ENCODE measurements at places on chromosomes 5 and 9.

- DNase-seq, result no peak
These were observed 6.7 kb upstream of the PDE6A start for GRCh38 chr5:149951138-149951749.

- no peak for DNase-seq
These were observed 775.8 kb downstream of the EFNA5 start for GRCh38 chr5:106894964-106895363.

DNA sequence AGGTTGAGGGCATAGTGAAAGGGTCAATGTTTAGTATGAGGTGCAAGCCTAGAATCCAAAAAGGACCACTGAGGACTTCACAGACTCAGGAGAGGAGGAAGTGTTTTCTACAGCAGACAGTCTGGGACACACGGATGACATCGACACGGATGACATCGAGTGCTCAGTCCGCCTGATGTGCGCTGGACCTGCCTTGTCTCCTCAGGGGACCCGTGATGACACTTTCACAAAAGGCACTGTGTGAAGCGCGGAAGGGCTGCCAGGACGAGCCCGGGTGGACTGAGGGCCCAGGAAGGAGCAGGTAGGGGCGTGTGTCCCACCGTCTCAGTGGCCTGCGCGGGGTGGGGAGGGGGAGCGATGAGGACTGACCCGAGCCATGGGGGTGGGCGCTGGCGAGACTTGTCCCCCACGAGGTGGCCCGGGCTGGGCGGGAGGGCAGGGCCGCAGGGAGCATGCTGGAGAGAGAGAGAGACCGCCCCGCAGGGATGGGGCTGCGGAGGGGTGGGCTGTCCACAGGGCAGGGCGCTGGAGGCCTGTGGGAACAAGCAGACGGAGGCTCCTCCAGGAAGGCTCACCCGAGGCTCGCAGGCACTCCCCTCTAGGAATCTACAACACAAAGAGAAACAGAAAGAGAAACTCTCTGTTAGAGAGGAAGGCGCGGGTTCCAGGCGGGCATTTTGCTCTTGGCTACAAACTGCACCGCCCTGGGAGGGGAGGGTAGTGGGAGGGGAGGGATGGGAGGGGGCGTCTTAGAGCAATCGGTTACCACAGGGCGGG is 54.9 kb downstream of the USP20 start:
- DNase-seq, result no peak

GRCh38 chr5:82163452-82164175 is 114.5 kb downstream of the RPS23 start:
- no peak for DNase-seq

DNA sequence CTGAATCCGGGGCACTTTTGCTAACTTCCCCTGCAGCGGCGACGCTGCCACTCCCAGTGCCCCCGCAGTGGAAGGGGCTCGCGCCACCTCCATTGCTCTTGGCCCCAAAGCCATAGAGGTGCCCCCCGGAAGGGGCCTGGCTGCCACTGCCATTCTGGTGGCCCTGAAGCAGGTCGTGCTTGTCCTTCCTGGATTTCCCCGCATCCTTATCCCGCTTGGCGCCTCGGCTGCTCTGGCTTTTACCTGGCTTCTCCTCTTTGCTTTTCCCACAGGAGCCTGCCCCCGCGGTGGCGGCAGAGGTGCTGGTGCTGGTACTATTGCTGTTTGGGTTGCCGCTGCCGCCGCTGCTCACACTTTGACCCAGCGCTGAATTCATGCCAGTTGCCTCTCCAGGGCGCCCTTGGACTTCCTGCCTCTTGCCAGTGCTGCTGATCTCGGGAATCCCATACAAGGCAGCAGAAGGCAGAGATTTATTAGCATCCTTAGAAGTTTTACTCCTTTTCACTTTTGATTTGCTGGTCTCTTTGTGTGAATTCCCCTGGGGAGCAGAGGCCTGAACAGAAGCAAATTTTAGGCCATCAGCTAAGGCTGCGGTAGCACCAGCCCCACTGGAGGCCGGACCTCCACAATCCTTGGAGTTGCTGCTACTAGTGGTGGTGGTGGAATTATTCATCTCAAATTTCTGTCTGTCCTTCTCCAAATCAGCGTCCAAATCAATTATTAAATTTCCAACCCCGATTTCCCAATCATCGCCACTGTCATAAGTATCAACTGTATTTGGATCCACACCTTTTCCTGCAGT is 2.1 kb downstream of the ZNF608 start:
- peak; percentile 32 for DNase-seq

DNA sequence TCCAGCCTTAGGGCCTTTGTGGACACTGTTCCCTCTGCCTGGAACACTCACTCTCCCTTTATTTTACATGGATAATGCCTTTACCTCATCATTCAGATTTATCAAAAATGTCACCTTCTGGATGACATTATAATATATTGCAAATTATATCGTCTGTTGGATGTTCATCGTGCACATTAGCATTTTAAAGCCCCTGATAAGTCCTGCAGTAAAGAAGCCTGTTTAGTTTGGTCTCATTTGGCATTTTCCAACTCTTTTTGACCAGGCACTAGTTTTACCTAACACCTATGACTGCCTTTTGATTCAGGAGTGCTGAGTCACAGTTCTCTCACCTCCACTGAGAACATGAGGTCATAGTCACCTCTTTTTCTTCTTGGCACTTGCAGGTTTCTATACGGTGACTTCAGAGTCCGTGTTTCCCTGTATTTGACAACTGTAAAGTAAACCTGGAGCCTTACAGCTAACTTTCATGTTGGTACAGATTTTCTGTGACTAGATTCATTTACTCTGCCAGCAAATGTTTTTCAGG is 57.7 kb upstream of the STC2 start:
- no peak for DNase-seq

DNA sequence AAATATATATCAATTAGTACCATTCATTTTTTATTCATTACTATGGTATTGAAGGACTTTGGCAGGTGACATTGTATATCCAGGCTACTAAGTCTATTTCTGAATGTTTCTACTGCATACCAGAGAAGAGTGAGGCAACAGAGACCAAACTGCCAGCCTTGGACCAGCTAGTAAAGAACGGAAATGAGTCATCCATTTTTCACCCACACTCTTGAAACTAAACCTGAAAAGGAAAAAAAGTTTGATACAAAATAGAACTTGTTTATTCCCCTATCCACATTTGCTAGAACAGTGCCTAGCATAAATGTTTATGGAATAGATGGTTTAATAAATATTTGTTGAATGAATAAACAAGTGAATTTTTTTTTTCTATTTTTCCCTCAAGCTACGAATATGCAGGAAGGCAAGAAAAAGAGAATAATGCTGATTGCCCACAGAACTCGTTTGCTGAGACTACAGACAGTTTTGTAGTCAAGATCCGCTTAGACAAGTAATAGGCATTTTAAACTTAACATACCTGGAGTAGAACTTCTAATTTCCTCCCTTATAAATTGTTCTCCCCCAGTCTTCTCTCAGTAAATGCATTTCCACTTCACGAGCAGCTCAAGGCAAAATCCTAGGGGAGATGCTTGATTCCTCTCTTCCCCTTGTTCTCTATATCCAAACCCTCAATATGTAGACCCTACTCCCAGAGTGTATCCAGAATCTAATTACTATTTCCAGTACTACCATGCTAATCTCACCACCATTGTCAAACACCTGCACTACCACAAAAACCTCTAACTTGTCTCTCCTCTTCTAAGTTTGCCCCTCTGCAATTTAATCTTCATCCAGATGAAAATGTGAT is 146.2 kb upstream of the RASA1 start:
- DNase-seq, result no peak

GRCh38 chr9:119818726-119819435 is 449.6 kb upstream of the BRINP1 start:
- no peak for DNase-seq

- DNase-seq, result no peak
These were observed at the start of gene PAPPA for GRCh38 chr9:116153765-116154333. Gene PAPPA (plus strand): TSS chr9:116153791. CDS start chr9:116154173, 382 bp downstream.

DNA sequence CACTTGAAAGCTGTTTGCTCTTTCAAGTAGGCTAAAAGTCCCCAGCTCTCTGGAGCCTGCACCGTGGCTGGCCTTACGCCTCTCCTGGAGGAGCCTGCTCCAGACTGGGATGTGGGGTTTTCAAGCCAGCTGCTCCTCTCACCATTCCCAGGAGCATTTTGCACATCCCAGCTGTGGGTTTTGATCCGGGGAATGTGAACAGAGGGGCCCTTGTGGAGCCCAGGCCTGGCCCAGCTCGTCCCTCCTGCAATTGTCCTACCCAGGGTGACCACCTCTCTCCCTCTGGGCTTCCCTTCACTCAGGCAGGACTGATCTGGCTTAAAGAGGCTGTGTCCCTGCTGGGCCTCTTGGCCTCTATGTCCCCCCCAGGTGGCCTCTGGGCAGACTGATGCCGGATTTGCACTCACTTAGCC is 32.5 kb upstream of the TIFAB start:
- DNase-seq, result no peak

GRCh38 chr9:91935805-91936514 is 14.1 kb downstream of the ROR2 start:
- no peak for DNase-seq

DNA sequence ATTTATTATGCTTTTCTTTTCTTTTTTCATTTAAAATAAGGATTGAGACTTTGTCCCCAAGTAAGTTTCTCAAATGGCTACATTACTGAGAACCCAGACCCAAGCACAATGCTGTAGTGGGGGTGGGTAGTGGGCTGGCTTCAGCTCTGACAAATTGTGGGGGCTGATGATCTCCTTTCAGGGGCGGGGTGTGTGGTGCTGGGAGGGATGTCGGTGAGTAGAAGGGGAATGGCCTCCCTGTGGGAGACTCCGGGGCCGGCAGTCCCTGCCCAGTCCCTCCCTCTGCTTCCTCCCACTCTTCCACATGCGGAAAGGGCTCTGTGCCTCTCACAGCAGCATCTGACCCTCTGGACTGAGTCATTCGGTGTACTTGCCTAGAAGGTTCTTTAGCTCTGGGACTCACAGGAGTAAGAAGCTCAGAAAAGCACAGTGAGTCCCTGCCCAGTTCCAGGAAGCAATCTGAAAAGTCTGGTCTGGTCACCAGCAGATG is 14.3 kb downstream of the CD180 start:
- DNase-seq, result no peak

GRCh38 chr9:125161284-125161918 is 18.1 kb upstream of the SCAI start:
- no peak for DNase-seq

DNA sequence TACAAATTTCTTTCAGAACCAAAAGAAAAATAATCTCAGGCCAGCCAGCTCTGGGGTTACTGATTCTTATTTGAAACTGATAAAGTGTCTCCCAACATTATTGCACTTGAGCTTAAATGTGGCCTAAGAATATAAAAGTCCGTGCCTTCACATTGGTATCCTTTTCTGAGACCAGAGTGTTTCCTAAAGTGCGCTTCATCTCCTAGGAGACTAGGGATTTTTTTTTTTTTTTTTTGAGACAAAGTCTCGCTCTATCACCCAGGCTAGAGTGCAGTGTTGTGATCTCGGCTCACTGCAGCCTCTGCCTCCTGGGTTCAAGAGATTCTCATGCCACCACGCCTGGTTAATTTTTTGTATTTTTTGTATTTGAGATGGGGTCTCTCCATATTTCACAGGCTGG is 23.6 kb upstream of the KCNIP1 start:
- DNase-seq, result no peak

GRCh38 chr5:160240350-160240749 is 11.0 kb downstream of the FABP6 start:
- DNase-seq, result no peak

- DNase-seq, result no peak
These were observed 362.0 kb downstream of the PRELID2 start for GRCh38 chr5:145473042-145473642.

DNA sequence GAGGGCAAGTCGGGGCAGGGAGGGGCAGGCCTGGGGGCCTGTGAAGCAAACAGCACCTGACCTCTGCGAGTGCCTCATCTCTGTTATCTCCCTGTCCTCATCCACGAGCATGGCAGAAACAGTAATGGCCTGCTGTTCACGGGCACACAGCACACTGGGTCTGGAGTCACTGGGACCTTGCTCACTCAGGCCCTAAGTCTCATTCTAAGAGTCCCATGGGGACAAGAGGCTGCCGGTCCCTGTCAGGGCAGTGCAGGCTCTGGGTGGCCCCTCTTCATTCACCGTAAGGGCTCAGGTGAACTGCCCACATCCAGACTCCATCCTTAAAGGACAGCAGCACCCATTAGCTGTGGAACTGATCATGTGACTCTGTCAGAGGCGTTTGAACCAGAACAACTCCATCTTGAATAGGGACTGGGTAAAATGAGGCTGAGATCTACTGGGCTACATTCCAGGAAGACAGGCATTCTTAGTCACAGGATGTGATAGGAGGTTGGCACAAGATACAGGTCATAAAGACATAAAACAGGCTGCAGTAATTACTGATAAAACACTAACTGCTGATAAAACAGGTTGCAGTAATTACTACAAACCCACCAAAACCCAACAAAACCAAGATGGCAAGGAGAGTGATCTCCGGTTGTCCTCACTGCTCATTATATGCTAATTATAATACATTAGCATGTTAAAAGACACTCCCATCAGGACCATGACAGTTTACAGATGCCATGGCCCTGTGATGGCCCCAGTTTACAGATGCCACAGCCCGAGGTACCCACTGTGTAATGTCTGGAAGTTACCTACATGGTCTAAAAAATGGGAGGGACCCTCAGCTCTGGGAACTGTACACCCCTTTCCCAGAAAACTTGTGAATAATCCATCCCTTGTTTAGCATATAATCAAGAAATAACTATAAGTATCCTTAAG is 28.7 kb downstream of the BICD2 start:
- DNase-seq, result no peak

DNA sequence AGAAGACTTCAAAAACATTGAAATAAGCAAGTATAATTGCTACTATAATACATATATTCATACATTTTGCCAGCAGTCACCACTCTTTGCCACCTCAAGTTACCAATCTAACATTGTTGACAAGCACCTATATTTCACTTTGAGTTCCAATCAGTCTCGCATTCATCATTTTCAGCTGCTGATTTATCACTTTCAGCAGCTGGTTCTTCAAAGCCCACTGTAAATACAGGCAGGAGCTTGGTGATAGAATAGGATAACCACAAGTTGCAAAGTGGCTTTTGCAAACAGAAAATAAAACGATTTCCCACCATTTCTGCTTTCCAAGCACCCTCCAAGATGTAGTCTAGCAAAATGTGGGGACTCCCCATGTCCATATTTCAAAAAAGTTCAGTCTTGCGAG is 114.2 kb upstream of the ITGA1 start:
- no peak for DNase-seq

DNA sequence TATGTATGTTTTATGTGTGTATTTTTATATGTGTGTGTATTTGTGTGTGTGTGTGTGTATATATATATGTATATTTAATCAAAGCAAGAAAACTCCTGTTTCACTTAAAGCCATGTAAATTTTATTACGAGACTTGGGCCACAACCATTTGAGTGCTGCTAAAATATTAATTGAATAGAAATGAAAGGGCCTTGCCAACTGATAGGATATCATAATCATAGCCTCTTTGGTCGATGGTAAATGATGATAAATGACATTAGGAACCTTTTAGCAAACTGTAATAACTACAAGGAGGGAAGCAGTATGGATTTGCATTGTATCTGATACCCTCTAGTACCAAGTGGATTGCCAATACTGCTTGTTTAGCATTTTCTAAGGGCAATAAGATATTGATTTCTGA is 7.9 kb downstream of the TLE4 start:
- DNase-seq, result no peak
